ENCODE measurements at places on chromosomes 2 and 18.

DNA sequence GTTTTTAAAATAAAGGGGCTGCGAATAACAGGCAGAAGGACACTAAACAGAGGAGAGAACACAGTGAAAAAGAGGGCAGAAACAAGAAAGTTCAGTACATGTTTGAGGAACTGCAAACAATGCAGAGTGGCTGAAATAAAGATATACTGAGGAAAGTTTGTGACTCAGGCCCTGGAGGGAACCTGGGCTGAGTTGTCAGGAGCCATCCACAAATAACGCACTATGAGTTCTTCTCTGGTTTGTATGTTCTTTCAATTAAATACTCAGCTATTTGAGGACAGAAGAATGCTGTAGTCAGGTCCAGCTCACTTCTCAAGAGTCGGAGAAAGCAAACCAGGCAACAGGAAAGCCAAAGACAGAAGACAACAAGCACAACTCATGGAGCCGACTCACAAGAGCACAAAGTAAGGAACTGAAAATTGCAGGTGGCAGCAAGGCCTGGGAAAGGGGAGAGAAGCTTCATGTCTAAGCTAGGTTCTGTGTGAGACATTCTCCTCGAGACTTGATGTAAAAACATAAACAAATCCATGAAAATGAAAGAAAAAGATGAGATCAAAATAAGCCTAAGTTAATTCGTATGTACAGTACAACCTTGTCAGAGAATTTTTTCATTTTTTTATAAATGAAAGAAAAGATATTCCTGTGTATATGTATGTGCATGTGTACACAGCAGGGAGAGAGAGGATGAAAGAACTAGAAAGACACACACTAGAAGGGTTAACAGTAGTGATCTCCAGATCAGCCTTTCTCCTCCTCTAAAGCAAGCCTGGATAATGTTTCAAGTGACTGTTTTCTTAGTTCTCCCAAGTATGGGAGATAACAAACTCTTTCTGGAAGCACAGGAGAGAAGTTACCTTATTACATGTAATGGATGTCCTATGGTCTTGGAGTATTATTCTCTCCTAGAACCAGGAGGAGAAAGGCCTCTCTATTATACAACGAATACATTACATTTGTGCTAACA is 41.5 kb downstream of the CHN1 start:
- no peak for DNase-seq

- no peak for DNase-seq
Observed at GRCh38 chr18:77016936-77017335, 115.6 kb downstream of the MBP start.

DNA sequence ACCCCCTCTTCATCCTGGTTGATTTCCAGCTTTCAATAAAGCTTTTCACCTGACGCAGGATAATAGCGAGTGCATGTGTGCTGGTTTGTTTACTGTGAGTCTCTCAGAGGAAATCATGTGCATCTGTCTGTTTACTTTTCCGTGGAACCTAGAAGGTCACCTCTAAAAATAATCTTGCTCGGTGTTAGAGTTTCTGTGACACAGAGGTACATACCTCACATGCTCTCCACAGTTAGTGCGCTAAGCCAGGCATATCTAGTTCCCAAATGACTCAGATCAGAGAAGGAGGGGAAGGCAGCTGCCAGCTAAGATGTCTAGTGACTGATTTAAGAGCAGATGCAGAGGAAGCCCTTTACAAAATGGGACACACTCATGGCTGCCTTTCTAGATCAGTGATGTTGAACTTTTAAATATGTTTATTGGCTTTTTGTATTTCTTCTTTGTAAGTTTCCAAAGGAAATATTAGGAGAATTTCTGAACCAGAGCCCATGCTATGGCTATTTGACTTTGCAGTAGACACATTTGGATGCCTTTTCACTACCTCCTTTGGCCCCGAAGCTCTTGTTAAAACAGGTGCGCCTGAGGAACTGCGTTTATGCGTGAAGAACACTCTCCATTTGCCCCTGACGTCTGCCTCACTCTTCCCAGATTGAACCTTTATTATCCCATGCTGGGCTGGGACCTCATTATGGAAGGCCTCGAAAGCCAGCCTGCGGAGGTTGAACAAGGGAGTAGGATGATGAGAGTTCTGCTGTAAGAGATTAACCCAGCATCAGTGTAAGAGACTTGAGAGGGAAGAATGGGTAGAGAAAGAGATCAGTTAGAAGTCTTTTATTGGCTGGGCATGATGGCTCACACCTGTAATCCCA is 145.6 kb downstream of the FAM161A start:
- DNase-seq: no peak

GRCh38 chr2:218873359-218874194 is 7.1 kb upstream of the WNT10A start:
- DNase-seq: no peak

DNA sequence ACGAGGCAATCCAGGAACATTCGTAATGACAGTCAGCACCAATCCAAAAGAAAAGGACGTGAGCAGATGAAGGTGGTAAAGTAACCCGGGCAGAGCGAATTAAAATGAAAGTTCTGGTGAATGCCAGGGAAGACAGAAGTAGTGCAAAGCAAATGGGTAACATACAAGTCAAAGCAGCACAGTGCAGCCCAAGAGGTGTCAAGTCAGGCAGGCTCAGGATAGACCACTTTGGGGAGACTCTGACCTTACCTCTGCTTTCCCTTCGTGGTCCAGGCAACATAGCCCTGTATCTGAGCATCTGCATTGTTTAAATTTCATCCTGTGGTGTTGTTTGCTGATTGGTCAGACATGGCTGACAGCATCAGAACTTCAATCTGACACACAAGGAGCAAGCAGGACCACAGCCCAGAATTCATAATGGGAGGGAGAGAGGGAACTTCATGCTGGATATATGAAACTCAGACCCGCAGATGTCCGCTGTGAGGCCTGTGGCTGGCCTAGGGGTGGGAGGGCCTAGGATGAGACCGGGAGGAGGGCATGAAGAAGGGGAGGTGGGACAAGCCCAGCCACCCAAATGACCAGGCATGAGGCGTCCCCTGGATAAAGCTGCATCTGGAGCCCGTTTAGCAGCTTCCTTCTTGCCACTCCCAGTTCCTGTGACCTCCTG is 285.7 kb downstream of the TCF4 start:
- DNase-seq: no peak

DNA sequence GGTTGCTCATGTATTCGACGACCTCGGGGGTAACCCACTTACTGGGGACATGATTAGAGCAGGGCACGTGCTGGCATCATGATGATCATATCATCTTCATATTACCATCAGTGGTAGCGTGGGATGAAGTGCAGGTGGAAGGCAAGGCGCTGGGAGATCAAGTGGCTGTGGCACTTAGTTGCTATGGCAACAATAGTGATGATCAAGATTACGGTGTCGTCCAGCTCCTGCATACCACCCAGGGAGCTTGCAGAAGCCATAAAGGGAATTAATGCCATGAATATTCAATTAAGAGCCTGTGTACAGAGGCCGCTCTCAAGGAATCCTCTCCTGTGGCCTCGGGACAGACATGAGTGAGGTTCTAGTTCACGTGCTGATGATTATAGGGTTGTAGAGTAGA is 237.2 kb upstream of the COPS8 start:
- DNase-seq: no peak

- no peak for DNase-seq
Observed at GRCh38 chr2:179524809-179525339, 260.2 kb upstream of the SESTD1 start.

DNA sequence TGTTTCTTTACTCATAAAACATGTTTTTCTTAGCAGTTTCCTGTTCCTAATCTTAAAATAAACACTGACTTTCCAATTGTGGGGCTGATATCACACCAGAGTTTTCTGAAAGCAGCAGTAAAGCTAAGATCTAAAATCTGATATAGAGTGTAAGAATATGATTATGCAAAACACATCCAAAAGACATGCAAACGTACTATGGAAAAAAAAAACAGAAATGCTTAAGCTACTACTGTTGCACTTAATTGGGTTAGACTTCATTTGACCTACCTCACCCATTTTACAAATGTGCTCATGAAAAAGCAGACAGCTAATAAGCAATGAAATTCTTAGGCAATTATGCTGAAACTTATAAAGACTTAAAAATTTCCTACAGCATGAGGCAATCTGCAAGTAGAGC is 10.5 kb downstream of the CYTIP start:
- DNase-seq: no peak

DNA sequence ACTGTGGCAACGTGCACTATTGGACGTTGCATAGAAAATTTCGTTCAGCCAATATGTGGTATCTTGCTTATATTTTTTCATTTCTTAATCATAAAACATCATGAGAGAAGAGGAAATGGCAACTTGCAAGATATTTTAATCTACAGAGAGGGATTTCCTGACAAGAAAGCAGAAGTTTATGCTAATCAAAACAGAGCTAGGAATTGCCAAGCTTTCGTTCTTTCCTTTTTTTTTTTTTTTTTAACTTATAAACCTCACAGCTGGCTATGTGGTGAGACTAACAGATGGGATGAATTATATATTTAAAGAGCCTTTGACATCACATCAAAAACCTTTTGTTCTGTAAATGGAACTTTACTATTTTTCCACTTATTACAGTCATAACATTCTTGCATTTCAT is 1136.9 kb upstream of the TMEFF2 start:
- no peak for DNase-seq

DNA sequence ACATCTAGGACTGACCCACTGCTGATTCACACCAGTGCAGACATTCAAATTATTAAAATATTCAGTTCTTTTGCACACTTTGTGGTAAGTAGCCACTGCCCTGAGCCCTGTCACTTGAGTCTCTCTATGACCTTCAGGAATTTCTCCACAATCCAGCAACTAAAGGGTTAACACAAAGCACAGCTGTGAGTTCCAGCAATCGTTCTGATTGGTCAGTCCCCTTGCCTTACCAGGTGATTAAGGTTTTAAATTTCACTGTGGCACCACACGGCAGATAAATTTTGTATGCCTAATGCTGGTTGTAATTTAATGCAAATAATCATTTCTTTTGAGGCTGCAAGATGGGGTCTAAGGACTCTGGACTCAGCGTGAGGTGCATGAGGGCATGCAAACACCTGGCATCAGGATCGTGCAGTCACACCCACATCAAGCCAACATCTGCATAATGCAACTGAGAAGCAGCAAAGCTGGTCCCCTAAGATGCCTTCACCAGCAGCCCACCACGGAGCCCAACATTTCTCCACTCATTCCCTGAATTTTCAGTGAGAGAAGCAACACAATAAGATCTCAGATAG is 36.6 kb downstream of the SLC14A1 start:
- DNase-seq: no peak

DNA sequence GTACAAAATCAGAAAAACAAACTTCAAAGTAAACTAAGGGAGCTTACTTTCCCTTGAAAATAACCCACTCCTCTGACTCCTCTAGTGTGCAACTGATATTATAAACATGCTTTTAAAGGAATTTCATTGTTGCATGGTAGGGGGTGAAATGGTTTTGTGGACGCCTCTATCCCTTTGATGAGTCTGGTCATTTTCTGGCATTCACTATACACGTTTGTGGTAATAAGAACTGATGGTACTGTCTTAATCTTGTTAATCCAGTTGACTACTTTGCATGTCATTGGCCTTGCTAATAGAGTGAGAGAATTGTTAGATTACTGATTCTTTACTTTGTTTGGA is 2.8 kb downstream of the INSIG2 start:
- DNase-seq: no peak

DNA sequence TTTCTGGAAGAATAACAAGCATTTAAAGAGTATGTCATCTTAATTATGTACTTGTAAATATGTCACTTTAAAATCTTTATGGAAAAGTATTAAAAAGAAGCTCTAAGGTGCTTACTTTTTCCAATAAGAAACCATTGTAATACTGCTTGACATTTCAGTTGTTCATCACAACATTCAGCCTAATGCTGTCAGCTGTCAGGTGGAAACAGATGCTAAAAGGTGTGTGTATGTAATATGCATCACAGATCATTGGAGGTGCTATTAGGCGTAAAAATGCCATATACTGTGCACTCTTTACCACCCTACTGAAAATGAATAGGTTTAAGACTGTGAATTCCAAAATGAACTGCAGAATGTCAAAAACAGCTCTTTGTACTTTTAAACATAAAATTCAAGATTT is 40.3 kb downstream of the METTL8 start:
- no peak for DNase-seq

- DNase-seq: no peak
Observed at GRCh38 chr2:26086155-26086637, 52.3 kb downstream of the RAB10 start.

- no peak for DNase-seq
Observed at GRCh38 chr18:12460874-12461273, 53.1 kb downstream of the PRELID3A start.

DNA sequence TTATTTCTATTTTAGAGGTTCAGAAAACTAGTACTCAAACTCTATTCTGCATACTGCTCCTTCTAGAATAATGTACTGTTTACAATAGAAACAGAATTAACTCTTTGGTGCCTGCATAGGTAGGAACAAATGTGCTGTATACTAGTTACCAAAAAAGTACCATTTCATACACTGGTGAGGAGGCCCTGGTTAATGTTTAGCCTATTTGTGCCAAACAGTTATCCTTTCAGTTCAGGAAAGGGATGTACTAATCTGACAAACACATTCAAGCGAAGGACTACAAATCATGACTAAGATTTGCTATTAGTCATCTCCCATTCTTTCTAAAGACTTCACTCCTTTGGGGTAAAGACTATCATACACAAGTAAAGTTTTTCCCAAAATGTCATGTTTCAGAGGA is 47.4 kb downstream of the EXOC6B start:
- no peak for DNase-seq

DNA sequence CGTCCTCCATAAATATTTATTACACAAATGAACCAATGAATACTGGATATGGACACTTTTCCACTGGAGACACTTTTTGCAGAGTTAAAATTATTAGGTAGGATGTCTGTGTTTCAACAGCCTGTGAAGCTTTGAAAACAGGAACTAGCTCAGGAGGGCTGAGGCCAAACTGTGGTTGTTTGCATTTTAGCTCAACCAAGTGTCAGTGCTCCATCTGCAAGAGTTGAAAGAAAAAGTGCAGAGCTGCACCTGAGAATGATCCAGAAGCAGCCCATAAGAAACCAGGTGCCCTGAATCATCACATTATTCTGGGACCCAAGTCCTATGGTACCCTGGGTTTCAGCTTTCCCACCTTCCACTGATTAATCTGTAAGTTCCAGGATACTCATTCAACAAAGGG is 180.4 kb downstream of the TRIB2 start:
- DNase-seq: no peak

DNA sequence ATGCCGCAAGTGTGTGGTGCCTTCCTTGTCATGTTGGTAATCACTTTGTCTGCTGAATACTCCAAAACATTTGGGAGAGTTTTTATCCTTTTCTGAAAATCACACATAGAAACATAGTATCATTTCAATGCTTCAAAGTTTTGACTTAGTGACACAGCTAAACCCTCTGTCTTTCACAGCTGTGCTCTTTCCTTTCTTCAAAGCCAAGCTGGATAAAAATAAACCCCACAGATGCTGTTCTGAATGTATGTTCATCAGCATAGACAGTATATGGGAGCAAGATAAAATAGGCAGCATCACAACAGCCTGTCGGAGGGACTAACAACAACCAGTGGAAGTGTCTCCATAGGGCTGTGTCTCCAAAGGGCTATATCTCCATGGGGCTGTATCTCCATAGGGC is 331.3 kb upstream of the DCC start:
- no peak for DNase-seq

- DNase-seq: no peak
Observed at GRCh38 chr2:141271346-141271745, 859.5 kb downstream of the LRP1B start.
